ENCODE measurements at places on chromosomes 4 and X.
A peak's percentile ranks its signal among the peaks of the same experiment; 100 is the strongest.

DNA sequence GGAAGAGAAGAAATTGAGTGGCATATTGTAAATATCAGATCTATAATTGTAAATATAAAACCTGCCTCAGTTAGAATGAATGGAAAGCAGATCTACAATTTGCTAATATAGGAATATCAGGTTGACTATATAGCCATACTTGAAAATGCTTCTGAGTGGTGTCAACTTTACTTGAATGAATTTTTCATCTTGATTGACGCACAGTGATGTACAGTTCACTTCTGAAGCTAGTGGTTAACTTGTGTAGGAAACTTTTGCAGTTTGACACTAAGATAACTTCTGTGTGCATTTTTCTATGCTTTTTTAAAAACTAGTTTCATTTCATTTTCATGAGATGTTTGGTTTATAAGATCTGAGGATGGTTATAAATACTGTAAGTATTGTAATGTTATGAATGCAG, 132.6 kb downstream of the TET2 start:
- H3K27ac ChIP-seq: no peak overlapping the region
- no peak overlapping the region for H3K4me3 ChIP-seq
- peaks cover 27% of the 10 kb centered on the region for H3K36me3 ChIP-seq
- H3K27me3 ChIP-seq: no peaks in the 10 kb centered on the region

GRCh38 chr4:176999935-177000543, 207.3 kb upstream of the VEGFC start:
- H3K27me3 ChIP-seq: no peaks in the 10 kb centered on the region
- DNase-seq: no peak
- no peak overlapping the region for H3K4me3 ChIP-seq
- H3K4me1 ChIP-seq: no peaks in the 10 kb centered on the region
- no peak overlapping the region for H3K27ac ChIP-seq

DNA sequence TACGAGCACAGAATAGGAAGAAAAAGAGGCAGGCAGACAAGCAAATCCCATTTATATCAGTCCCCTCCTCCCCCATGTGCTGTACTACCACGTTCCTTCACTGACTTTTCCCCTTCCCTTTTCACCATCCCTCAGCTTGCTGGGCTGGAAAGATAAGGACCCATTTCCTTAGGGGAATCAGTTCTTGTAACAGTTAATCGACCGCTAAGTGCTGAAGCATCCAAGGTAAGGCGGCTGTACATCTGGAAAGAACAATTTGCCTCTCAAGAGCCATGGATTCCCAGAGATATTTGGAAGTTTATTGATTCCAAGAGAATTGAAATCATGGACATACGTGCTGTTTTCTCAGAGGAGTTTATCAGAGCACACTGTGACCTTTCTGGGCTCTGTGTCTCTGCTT, 1688.0 kb downstream of the STIM2 start:
- no peak overlapping the region for H3K4me3 ChIP-seq
- no peaks in the 10 kb centered on the region for H3K4me1 ChIP-seq
- DNase-seq: no peak
- no peak overlapping the region for H3K27ac ChIP-seq

DNA sequence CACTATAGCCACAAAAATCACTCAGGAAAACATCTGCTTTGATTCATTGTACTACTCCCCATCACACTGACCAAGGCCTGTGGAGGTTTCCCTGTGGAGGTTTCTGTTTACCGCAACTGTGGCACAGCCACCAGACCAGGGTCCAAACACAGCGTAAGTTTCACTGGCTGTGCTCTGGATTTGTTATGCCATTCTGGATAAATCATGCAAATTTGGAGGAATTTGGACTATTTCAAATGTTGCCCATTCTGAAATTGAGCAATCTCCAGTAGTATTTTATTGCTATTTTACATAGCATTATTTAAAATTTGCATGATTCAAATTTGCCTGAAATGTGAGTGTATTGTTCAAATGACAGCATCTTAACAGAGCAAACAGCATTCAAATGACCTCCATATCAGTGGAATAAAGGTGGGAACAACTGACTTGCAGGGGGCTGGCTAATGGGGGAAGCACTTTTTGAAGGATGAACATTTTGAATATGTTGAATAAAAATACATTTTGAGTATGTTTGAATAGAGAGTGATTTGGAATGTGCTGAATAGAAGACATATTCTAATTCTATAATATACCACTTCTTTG, 66.1 kb upstream of the ACSL1 start:
- no peak overlapping the region for H3K4me3 ChIP-seq
- H3K36me3 ChIP-seq: no peaks in the 10 kb centered on the region
- DNase-seq: no peak
- no peak overlapping the region for H3K27ac ChIP-seq
- H3K27me3 ChIP-seq: peaks cover 22% of the 10 kb centered on the region
- H3K4me1 ChIP-seq: peaks cover 3% of the 10 kb centered on the region

- H3K36me3 ChIP-seq: no peaks in the 10 kb centered on the region
- H3K4me3 ChIP-seq: no peak overlapping the region
- no peak overlapping the region for H3K27ac ChIP-seq
Observed at GRCh38 chr4:156321203-156321602, 367.5 kb upstream of the CTSO start.

- H3K36me3 ChIP-seq: no peaks in the 10 kb centered on the region
- H3K27ac ChIP-seq: no peak overlapping the region
- H3K4me3 ChIP-seq: no peak overlapping the region
- no peaks in the 10 kb centered on the region for H3K4me1 ChIP-seq
Observed at GRCh38 chr4:186820391-186820891, 96.8 kb upstream of the FAT1 start.

DNA sequence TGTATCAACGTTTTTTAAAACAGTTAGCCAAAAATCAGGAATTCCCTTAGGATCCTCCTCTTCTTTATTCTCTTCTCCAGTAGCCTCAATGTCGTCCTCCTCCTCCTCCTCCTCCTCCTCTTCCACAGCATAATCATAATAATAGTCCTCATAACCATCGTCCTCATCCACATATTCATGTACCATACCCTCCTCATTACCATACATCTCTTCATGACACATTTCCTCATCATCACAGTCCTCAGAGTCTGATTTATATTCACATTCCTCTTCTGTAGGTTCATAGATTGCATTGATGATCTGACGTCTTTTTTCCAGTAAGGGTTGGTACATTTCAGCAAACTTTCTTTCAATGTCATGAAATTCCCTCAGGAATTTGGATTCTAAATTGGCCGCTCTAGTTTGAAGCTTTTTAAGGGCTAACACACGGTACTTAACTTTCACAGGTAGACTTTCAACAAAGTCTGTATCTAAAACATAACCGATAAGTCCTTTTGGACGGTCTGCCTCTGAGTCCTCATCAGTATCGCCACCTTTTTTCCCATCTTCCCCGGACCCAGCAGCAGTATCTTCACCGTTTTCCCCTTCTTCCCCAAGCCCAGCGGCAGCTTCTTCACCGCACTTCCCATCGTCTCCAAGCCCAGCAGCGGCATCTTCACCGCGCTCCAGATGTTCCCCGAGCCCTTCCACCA, 771 bp downstream of the NAP1L2 start:
- H3K4me1 ChIP-seq: peaks cover 11% of the 10 kb centered on the region
- peak overlapping the region; percentile 96 for H3K4me3 ChIP-seq
- DNase-seq: no peak
- H3K36me3 ChIP-seq: no peaks in the 10 kb centered on the region
- H3K27me3 ChIP-seq: peaks cover 6% of the 10 kb centered on the region
- peak overlapping the region; percentile 78 for H3K27ac ChIP-seq

Measured in activated CD4-positive, alpha-beta T cell treated with anti-CD3 and anti-CD28 coated beads, Interleukin-2, amount 10 ng/mL, durations not matched to agents 24 days and 14 days (primary cell).